ENCODE measurements at places on chromosomes 7 and 10.

- DNase-seq: no peak
These were observed 249.9 kb downstream of the RNLS start for GRCh38 chr10:88333248-88333630.

DNA sequence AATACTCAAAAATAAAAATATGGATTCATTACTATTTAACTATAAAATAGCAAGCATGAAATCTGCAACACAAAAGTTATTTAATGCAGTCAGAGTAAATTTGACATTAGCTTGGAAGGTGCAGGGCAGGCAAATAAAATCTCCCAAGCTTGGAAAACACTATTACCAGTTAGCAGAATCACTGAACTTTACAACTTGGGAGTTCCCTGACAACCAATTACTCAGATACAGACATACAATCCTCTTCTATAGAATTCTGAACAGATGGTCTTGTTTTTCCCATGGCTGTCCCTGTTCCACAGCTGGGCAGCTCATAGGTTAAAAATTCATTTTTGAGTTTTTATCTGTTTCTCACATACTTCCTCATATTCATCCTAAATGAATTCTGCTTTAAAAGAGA is 1002.6 kb downstream of the SORCS3 start:
- DNase-seq: no peak

- DNase-seq: no peak
These were observed 304.9 kb upstream of the MKI67 start for GRCh38 chr10:128431083-128431482.

DNA sequence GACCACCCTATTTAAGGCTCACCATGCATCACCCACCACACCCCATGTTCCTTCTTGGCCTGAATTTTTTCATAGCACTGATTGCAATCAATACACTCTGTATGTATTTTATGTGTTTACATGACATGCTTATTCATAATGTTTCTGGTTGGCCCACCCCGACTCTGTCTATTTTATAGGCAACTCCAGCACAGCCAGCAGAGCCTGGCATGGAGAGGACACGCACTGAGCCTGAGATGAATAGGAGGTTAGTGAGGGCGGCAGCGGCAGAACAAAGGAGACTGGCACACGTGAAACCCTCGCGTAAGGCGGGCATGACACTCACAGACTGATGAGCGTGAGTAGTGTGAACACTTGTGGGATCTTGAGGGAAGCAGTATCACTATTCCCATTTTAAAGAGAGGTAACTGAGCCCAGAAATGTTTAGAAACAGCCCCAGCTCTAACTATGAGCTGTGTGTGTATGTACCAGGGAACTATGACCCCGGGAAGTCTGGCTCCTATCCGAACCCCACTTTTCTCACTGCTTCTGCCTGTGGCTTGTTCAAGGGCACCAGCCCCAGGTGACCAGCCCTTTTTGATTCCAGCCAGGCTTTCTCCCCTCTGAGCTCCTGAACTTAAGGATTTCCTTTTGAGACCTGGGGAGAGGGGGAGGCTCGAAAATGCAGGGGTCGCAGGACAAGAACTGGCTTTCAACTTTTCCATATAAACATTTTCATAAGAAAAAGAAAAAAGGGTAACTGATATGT is 113.3 kb downstream of the ARHGAP22 start:
- no peak for DNase-seq
